ENCODE measurements at places on chromosomes 1 and 21. TPM values are rescaled to one million over a fixed set of nuclear protein-coding genes. Genes with fewer than 3 reads are reported as not detected.

- DNase-seq: peak; percentile 85
Observed at GRCh38 chr1:53025034-53025768, 36.8 kb upstream of the PODN start.

GRCh38 chr21:32414579-32415358 lies 2.3 kb downstream of the EVA1C start:
- DNase-seq: peak; percentile 23

- no peak for DNase-seq
Observed at GRCh38 chr1:186456729-186457255, 4.1 kb downstream of the PDC start.

DNA sequence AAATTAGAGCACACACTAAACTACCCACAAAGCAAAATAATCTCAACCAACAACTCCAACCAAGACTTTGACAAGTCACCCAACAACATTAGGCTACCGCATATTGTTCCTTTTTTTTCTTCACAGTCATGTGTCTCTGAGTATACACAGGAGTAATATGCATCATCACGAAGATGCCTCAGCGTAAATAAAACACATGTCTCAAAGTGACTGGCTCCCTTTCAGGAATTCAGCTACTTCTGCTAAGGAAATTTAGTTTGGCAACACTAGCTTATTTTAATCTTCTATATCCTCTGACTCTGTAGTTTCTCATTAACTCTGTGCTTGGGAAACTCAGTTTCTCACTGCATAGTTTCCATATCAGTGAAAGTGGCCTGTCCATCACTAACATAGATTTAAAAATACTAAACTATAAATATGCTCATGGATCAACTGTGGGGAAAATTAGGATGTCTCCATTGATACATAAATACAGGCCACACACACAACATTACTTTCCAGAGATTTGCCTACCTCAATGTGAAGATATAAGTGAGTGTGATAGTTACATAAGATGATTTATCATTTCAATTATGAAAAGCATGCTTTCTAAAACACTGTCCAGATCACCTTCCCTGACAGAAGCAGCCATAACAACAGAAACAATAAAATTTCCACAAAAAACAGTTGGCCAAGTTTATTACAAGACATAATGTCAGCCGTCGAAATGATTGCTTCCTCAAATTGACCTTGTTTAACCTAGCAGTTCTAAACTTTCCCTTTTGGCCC lies 113.2 kb downstream of the PTGER3 start:
- DNase-seq: peak; percentile 64

DNA sequence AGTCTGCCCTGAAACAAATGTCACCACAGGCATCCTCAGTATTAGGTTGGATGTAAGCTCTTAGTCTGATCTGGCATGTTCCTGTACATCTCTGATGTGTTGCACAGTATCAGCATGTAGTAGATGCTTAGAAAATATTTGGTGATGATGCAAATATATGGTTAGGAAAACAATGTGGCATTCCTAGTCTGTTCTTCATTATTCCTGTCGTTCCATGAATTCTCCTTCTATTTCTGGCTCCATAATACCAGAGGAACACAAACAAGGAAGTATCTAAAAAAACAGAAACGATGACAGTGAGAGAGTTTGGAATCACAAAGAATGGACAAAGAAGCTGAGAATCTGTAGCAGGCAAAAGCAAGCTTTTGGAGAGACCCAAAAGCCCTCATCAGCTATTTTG lies 236.6 kb downstream of the HHAT start:
- no peak for DNase-seq

- DNase-seq: no peak
Observed at GRCh38 chr21:44891631-44892031, 18.1 kb upstream of the PTTG1IP start.

DNA sequence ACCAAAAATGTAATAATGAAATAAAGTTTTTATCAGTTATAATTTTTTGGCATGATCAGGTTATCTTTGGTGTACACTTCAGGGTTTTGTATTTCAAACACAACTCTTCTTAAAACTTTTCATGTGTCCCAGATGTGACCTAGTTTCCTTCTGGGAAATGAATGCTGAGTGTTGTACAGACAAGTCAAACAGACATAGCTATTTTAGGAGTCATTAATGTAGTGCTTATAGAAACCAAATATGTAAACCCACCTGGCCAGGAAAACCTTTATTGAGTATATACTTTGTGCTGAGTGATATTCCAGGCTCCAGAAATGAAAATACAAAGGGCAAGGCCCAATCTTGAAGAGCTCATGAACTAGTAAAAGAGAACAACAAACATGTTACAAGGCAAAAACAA lies 25.9 kb upstream of the HOOK1 start:
- DNase-seq: no peak

GRCh38 chr1:90717665-90718410 lies 736 bp upstream of the BARHL2 start:
- no peak for DNase-seq

The CEP104 gene
- 44.8 TPM for total RNA-seq

Data from renal cortical epithelial cell (primary cell).